ENCODE measurements at places on chromosomes 4 and X.

DNA sequence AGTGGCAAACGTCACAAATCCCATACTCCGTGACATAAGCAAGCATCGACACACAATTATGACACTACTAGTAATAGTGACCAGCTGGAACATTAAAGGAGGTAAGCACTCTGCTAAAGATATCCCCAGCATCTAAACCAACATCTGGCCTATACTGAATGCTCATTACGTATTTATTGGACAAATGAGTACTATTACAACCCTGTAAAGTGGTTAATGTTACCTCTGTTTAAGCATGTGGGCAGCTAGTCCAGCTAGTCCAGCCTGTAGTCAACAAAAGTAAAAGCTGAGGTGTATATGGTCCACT lies 419 bp upstream of the RPGR start:
- DNase-seq = no peak

- DNase-seq = no peak
These were observed 129.9 kb upstream of the BANK1 start for GRCh38 chr4:101660607-101661006.

- DNase-seq = no peak
These were observed 228.5 kb downstream of the SLC7A11 start for GRCh38 chr4:138013625-138014024.

DNA sequence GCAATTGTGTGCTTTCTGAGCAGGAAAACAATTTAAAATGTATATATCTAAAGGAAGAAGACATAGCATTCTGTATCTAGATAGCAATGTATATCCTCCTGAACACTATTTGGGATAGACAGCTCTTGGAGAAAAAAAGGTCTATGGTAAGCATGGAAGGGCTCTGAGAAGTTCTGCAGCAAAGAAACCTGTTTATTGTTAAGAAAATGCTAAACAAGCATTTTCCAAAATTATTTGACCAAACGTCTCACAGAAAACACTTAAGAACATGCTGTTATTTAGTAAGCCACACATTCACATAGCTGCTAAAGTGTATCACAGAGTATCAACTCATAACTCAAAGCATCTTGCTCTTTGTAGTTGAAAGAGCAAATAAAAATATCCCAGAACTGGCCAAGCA lies 67.9 kb downstream of the SH3RF1 start:
- no peak for DNase-seq

DNA sequence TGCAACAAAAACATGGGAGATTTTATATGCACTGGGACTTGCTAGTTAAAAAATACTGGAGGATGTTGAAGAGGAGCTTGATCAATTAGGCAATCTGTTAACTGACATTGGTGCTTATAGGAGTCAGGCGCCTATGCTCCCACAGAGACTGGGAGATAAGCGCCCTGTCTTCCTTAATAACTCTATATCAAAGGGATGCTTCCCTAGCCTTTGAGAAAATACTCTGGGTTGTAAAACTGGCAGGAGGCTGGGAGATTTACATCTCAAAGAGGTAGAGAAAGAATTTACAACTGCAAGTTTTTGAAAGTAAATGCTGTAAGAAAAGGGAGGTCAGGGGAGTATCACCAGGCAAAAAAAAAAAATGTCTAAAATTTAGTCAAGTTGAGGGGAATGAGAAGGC lies 325.4 kb downstream of the PCDH10 start:
- DNase-seq = no peak

GRCh38 chrX:68826113-68826980 lies 2.5 kb upstream of the EFNB1 start:
- no peak for DNase-seq

DNA sequence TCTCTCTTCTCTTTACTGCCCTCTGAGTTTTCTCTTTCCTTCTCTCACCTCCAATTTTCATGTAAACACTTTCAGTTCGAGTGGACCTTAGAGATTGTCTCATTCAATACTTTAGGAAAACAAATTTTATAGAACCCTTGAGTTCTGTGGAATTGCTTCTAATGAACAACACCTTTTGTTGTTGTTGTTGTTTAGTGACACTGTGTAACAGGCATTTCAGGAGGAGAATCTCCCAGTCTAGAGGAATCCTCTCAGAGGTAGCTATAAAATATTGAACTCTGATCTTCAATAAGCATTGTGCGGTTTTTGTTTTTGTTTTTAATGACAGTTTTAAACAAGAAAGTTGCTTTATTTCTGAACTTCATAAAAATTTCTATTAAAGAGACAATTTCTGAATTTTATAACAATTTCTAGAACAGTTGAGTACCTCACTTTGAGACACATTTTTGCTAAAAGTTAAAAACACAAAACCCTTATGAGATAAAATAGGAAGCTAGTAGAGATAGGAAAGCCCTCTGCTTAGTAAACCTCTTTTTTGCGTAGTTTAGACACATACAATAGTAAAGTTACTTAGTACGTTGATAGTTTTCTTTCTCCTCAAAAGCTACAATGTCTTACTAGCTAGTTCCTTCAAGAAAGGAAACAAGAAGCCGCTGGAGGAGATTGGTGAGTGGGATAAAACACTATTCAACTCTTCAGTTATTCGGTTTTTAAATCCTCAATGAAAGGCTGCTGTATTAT lies 38.8 kb downstream of the CLCN3 start:
- no peak for DNase-seq

DNA sequence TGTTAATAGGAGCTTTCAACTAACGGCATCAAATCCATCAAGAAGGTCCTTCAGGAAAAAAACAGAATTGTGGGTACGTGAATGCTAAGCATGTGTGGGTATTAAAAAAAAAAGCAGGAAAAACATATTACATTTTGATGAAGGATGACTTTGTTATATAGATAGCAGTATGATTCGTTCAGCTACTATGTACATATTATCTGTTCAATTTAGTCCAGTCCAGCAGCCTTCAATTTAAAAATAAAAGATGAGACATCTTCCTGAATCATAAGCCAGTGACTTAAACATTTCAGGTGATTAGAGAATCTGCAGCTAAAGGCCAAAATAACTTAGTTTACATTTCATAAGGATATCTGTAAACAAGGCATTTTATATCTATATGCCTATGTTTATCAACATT lies 63.4 kb downstream of the LCORL start:
- DNase-seq = no peak

- DNase-seq = no peak
These were observed 25.0 kb upstream of the DGKK start for GRCh38 chrX:50495616-50496015.

DNA sequence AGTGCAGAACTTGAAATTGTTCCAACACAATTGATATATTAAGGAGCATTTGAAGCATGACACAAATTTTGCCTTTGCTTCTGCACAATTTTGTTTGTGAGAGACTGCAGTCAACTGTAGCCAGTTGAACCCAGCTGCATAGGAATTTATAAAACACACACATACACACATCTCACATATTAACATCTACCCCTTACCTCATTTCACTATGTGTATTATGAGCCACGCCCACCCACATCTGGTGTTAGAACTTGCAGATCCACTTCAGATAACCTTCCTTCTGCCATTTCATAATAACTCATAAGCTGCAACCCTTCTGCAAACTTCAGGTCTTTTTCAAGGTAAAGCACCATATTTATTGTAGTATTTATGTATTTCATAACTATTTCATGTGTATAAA lies 188.1 kb upstream of the WDFY3 start:
- DNase-seq = no peak

GRCh38 chr4:81550388-81550859 lies 78.7 kb upstream of the RASGEF1B start:
- DNase-seq = no peak

DNA sequence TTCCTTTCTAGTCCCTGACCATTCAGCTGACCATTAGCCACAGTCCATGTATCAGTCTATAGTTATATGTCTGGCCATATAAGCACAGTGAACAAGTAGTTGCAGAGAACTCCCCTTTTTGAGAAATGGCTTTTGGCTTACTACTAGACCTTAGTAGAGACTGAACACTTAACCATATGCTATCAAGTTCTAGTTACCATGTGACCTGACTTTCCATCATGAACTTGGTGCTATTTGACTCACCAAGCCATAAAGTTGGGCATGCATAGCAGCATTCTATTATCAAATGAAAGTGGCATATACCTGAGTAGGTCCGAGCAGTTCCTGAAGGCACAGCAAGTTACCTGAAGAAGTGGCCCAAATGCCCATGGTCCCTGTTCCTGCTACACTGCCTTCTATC lies 74.5 kb upstream of the IL2 start:
- DNase-seq = no peak

DNA sequence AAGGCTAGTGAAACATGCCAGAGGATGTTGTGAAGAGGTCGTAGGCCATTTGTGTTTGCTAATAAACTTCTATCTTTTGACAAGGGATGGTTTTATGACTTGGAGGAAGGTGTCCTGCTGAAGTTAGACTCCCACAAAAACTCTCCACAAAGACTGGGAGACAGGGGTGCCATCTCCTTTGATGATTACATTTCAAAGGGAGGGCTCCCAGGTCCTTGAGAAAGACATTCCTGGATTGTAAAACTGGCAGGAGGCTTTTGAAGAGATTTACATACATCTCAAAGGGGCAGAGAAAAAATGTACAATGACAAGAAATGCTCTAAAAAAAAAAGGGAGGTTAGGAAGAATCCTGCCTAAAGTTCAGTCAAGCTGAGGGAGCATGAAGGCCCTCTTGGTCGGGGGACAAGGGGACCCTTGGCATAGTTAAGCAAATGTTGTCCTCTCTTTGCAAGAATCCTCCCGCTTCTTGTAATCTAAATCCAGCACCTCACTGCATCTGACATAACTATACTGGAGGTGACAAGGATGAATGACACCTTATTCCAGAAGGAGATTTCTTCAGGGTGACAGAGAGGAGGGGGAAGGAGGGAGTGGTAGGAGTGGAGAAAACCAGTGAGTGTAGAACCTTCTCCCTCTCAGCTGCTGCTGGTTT lies 41.1 kb upstream of the MGST2 start:
- DNase-seq = no peak

DNA sequence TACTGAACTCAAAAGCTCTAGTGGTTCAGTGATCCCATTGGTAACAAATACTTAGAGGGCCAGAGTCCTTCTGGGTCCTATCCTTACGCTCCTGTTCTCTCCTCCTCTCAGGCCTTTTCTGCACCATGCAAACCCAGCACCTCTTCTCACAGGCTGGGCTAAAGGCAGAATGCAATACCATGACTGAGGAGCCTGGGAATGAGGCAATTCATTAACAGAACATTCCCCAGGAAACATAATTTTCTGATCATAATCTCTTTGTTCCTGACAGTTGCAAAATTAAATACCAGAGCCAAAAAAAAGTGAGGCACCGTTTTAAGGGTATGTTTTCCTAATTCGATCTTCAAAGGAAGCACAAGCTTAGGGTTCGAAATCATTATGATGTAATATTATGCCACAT lies 9.0 kb downstream of the SORBS2 start:
- no peak for DNase-seq

- no peak for DNase-seq
These were observed 30.8 kb downstream of the NR0B1 start for GRCh38 chrX:30278365-30278764.

DNA sequence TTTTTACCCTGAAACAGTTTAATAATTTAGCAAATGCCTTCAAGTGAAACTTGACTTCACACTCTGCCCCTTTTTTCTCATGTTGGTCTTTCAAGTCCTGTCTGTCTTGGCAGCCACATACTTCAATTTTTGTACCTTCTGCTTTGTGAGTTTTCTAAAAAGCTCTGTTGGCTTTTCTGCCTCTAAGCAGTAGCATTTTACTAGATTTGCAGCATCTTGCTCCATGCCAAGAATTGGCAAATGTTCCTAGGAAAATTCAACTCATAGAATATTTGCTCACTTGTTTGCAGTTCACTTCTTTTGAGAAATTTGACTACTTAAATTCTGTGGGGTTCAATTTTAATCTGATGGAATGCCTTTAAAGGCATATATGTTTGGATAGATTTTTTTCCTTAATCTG lies 59.2 kb downstream of the FAM47A start:
- no peak for DNase-seq

GRCh38 chrX:46588263-46588662 lies 14.7 kb downstream of the CHST7 start:
- DNase-seq = no peak

DNA sequence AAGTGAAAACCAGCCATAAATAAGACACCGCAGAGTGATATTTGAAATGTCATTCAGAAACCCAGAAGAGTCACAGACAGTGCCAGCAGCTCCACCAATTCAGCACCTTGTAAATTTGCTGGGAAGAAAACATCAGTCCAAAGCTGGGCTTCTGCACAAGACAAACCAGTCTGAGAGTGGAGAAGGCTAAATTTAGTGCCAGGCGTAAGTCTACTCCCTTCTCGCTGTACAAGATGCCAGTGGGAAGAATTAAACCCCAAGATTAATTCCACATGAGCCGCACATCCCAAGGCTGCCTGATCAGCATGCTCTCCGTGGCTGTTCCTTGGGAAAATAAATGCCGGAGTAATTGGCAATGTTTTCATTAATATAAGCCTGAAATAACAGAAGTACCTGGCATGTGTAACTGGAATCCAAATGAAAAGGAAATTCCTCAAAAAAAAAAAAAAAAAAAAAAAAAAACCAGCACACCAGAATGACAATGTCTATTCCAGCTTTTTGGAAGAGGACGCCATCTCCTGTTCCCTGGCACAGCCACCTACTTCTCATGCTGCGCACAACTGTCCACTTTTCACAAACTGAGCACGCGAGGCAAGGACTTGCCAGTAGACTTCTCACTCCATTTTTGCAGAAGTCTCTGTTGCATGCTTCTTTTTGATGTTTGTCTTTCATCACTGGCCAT lies 95.5 kb downstream of the NSUN7 start:
- DNase-seq = no peak

GRCh38 chrX:39477762-39478120 lies 620.0 kb downstream of the BCOR start:
- no peak for DNase-seq

GRCh38 chr4:136934601-136935000 lies 597.7 kb downstream of the PCDH18 start:
- DNase-seq = no peak

DNA sequence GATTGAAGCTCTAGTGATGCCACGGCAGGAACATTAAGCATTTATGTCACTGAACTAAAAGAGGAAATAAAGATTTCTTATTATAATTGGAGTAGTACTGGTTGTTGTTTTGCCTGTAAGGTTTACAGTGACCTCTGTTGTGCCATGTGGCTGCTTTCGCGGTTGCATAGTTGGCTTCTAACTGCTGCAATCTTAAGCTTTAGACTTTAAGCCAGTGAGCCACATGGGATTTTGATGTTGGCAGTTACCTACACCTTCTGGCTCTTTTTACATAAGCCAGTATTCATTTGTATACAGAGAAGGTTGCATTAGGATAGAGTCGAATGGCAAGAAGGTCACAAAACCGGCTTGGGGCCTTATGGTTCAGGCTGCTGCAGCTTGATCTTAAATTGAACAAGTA lies 1311.6 kb downstream of the RAPGEF2 start:
- no peak for DNase-seq

DNA sequence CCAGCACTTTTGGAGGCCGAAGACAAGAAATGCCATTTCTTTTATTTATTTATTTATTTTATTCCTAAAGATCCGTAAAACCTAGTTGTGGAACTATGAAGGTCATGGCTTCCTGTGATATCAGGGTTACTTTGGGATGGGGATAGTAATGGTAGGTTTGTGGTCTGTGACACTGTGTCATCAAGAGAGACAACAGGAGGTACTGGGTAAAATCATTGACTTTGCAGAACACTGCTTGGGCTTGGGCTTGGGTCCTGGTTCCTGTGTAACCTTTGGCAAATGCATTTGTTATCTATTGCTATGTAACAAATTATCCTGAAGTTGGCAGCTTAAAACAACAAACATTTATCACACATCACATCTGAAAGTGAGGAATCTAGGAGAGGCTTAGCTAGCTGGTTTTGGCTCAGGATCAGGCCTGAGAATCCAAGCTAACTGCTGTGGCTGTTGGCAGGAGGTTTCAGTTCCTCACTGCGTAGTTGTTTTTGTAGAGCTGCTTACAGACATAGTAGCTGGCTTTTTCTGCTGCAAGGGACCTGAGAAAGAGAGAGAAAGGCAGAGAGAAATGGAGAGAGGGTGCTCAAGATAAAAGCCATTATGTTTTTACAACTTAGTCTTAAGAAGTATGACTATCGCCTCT lies 576.4 kb upstream of the SLIT2 start:
- DNase-seq = no peak

Measured in effector memory CD4-positive, alpha-beta T cell (primary cell).